Hematopoietic multipotent progenitor cell treated with erythropoietin and hydrocortisone succinate and interleukin-3 and kit ligand, for 15 days (in vitro differentiated cells): ENCODE measurements at places on chromosomes 3 and 15.

- DNase-seq = no peak
Measured at GRCh38 chr3:72702390-72702789, 145.9 kb downstream of the SHQ1 start.

GRCh38 chr3:71450162-71450561, 133.4 kb downstream of the FOXP1 start:
- DNase-seq = no peak

DNA sequence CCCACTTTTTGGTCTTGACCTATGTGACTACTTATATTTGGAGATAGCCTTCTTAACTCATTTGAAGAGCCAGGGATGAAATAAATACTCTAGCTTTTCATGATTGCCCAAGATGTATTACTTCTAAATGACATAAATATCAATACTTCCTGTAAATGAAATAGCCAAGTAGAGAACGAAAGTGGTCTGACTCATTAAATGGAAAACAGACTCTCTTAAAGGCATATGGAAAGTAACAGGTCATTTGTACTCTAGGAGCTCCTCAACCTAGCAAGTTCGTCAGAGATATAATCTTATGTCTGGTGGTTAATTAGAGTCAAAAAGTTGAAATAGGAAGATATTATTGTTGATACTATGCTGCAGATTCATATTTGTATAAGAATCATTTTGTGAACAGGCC, 1105.4 kb downstream of the TUSC7 start:
- no peak for DNase-seq

DNA sequence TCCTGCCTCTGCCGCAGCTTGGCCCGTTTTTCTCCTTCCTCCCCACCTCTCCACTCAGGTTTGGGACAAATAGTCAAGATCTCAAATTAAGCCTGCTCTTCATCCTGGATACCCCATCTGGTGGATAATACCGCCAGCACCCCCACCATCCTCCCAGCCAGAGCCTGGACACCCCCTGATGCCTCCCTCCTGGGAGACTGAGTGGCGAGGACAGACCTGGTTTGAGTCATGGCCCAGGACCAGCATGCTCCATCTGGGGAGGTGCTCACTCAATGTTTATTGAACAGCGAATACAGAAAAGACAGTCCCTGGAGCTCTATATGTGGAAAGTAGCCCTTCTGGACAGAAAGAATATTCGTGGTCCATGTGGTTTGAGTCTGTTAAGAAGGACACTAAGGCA, 23.3 kb downstream of the CTSH start:
- DNase-seq = no peak

DNA sequence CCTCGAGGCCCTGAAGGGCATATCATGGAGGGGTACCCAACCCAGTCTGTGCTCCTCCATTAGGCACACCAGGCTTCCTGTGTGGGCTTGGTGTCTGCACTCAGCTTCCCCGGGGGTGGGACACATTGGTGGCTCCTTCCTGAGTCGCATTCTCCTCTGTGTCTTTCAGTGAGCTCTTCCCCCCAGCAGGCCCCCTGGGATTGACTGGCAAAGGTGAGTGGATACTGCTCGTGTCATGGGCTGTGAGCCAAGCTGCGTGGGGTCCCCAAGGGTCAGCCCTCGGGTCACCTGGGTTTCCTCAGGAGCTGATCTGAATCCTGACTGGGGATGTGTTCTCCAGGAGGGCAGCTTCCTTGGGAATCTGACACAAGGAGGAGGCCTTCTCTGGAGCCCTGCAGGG, 231.0 kb downstream of the SNRPN start:
- DNase-seq = no peak
